ENCODE measurements at places on chromosomes 1 and 21.
A peak's percentile ranks its signal among the peaks of the same experiment; 100 is the strongest.

DNA sequence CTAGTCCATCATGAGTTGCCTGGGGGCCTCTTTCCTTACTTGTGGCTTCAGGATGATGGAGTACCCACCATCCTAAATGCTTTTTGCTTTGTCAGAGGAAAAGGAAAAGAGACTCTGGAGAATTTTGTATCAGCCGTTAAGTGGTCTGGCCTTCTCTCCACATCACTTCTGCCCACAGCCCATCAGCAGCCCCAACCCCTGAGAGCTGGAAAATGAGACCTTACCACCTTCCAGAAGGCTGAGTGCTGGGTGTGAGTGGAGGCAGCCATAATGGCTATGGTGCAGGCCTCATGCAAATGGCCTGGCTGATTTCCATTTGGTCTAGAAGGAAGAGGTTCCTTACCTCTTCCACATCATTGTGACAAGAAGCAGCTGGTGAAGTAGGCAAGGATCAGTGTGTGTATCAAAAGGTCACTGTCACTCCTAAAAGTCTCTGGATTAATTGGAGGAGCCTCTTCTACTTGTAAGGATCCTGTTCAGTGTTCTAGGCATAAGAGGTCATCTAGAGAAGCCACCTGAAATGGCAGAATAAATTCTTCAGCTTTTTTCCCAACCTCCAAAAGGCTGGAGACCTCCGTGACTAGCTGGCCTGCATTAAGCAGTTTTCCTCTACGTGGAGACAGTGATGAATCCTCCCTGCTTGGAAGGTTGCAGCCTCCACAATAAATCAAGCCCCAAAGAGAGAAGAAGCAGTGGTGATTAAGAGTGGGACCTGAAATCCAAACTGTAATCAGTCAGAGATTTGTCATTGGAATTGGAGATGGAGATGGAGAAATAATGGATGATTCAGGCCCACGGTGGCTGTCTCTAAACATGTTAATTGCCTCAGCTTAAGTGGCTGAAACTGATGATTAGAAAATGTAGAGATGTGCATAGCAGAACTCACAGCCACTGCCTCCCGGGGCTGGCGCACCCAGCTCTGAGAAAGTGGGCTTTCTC, 111.5 kb downstream of the CNIH3 start:
- no peak for DNase-seq

- DNase-seq, result no peak
These were observed 3.8 kb upstream of the KTI12 start for GRCh38 chr1:52037402-52037814.

DNA sequence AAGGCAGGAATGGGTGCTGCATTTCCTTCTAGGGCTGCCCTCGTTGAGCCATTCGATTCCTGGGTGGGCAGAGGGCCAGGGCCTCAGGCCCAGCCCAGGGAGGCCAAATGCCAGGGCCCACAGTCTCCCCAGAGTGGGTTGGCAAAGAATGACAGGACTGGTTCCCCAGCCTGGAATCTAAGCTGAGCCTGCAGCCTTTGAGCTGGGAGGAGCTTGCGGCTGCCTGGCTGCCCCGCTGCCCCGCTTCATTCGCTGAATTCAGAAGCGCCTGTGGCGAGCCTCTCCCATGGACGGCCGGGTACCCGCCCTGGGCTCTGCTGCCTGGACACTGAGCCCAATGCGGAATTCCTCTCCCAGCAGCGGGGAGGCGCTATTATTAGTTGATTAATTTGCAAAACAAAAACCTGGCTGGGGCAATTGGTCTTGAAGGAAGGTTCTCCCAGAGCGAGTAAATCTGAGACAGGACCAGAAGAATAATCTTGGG, 32.3 kb upstream of the TARDBP start:
- DNase-seq, result peak; percentile 94

GRCh38 chr1:68269637-68270430, 37.5 kb upstream of the WLS start:
- no peak for DNase-seq

DNA sequence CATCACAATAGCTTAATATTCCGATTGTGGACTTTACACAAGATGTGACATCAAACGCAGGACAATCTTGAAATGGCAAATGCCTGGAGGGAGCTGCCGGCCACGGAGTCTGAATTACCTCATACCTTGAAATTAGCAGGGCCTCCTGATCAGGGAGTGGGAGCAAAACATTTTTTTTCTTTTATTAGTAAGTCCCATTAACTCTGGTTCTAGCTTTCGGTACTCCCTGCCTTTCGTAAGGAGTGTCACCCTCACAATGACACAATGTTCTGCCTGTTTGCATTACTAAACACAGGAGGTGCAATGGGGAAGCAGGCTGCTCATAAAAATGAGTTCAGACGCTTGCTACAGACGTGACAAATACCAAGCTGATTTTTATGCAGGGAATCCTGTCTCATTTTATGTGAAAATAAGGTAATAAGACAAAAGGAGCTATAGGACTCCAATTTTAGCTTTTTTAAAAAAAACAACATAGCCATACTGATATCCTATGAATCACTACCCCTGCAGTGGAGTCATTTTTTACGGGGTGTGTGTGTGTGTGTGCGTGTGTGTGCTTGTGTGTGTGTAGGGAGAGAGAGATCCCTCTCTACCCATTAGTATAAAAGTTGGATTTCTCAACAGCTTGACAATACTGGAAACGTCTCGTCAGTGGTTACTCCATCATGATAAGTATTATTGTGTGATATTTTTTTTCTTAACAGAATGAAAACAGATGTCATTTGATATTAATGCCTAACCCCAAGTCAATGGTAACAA, 205.1 kb upstream of the RUNX1 start:
- peak; percentile 10 for DNase-seq

GRCh38 chr1:26418865-26419349, 8.3 kb downstream of the LIN28A start:
- no peak for DNase-seq

GRCh38 chr1:200479816-200480215, 70.0 kb upstream of the ZNF281 start:
- no peak for DNase-seq

DNA sequence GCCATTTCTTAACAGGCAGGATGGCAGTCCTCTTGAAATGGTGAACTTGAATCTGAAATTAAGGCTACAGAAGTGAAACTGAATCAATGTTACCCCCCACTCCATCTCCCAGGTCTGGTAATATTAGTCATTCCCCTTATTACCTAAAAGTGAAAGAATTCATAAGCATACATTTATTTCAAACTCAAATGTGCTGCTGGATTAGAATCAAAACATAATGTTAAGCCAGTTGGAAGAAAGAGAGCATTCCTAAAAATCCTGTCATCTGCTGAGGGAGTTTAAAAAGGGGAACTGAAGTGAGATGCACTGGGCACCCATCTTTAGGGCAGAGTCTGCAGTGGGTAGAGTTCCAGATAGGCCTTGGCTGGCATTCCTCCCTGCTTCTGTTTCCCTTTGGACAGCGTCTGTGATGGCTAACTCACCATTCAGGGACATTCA, 17.4 kb downstream of the KIAA0319L start:
- DNase-seq, result no peak

DNA sequence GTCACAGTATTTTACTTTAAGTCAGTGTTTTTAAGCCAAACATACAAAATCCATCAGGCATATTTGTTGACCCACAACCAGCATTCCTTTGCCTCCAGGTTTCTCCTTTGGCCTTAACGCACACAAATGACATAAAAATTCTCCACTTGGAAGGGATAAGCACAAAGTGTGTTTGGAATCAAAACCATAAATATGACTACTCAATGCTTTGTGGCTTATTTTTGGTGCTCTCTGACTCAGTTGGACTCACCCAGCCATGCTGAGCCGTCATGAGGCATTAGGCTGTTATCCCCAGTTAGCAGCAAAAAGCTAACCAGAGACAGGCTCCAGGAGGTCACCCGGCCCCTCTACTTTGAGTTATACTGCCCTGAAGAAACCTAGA, 948 bp downstream of the PRUNE1 start:
- no peak for DNase-seq

GRCh38 chr21:31030367-31031106, 7.7 kb downstream of the KRTAP19-8 start:
- DNase-seq, result no peak

GRCh38 chr21:32456497-32456918, 44.0 kb downstream of the EVA1C start:
- no peak for DNase-seq

- DNase-seq, result peak; percentile 72
These were observed 66.1 kb downstream of the TENT5C start for GRCh38 chr1:117671781-117672501.

- DNase-seq, result peak; percentile 86
These were observed 19.9 kb upstream of the KCNE2 start for GRCh38 chr21:34343838-34344381.

- peak; percentile 89 for DNase-seq
These were observed 37.9 kb upstream of the MGST3 start for GRCh38 chr1:165592945-165593823.

DNA sequence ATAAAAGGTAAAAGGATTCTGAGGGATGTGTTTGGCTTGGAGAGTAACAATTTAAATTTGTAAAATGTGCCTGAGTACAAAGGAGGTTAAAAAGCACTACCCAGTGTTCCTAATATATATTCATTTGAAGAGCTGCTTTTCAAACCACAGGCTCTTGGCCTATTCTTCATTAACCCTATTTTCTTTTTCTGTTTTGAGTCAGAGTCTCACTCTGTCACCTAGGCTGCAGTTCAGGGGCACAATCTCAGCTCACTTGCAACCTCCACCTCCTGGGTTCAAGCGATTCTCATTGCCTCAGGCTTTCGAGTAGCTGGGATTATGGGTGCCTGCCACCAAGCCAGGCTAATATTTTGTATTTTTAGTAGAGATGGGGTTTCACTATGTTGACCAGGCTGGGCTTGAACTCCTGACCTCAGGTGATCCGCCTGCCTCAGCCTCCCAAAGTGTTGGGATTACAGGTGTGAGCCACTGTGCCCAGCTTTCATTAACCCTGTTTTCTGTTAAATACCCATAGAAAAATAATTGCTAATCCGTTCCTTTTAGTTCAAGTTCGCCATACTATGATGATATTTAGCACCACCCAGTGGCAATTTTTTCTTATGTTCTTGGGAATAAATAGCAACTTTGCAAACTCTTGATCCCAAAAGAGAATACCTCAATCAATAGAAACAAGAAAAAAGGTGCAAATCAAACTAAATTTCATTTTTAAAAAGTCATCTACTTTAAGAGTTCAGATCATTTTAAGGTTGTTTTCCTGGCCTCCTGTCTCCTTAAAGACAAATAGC, 30.5 kb downstream of the ZBTB8OS start:
- peak; percentile 13 for DNase-seq

DNA sequence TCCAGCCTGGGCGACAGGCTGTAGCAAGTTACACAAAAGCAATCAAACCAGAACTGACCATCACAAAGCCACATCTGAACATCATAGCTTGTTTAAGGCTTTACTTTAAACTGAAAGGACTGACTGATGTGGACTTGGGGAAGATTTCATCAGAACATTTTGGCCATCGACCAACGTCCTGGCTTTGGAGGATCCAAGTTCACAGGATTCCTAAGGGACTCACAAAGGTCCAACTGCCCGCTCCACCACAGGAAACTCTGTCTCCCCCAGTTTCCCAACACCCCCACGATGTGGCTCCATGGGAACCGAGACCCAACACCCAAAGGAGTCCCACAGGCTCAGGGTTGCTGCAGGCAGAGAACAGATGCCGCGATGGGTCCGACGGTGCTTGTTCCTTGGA, 9.3 kb downstream of the SSU72 start:
- no peak for DNase-seq

- DNase-seq, result no peak
These were observed 23.9 kb downstream of the FASLG start for GRCh38 chr1:172682812-172683211.

DNA sequence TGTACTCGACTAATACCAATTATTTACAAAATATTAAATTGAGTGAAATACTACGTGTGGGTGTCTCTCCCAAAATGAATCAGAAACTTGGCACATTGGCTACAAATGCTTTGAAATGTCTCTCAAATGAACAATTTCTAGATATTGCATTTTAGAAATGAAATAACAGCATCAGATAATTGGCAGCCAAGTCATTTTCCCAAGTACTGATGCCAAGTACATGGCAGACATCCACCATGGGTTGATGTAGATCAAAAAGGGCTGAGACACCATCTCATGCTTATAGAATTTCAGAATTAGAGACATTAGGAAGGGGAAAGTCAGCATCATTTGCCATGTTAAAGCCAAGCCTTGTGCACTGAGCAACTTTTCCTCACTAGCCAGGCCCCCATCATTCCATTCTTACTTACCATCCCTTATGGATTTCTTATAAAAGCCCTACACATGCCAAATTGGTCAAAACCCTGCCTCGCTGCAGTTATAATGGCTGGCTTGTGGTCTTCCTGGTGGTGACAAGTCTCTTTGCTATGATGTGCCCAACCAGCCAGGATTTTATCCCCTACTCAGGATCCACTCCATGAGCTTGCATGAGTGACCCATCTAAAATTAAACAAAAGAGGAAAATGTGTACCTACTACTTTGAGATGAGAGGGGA, 73.1 kb downstream of the GREM2 start:
- peak; percentile 26 for DNase-seq

DNA sequence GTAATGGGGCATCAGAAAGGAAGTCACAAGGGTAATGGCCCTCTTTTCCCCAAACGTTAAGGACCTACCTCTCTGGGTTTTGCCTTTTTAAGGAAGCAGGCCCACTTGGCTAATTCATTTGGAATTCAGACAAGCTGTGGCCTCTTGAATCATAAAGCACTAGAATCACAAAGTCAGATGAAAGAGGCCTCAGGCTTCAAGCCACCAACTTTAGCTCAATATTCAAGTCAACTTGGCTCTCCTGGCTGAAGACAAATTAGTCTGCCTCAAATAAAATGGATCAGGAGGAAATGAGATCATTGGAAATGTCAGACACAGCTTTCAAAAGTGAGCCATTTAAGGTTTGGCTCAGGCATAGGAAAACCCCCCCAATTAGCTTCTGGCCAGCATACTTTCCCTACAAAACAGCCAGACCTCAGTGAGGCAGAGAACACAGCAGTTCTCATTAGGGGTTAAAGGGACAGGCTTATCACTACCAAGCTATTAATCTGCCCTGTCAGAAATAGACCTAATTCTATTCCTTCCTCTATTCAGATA, 34.3 kb downstream of the SLC35D1 start:
- DNase-seq, result peak; percentile 48

- no peak for DNase-seq
These were observed 58.4 kb downstream of the NFIA start for GRCh38 chr1:61140778-61141177.

- no peak for DNase-seq
These were observed 156.9 kb downstream of the ASTN1 start for GRCh38 chr1:177007437-177008161.

GRCh38 chr21:45379171-45379900, 25.6 kb upstream of the COL18A1 start:
- DNase-seq, result no peak

- DNase-seq, result no peak
These were observed 65.2 kb downstream of the PLPPR5 start for GRCh38 chr1:98939471-98939870.

GRCh38 chr21:36097427-36098181, 27.8 kb downstream of the CBR1 start:
- DNase-seq, result no peak
